Caudate nucleus (tissue), 63 donors: ENCODE measurements at places on chromosomes 12 and 14.

GRCh38 chr14:70707138-70708038, 65.7 kb downstream of the TTC9 start:
- DNase-seq: no peak

- DNase-seq: no peak
These were observed 60.5 kb downstream of the BTG1 start for GRCh38 chr12:92085040-92085735.

DNA sequence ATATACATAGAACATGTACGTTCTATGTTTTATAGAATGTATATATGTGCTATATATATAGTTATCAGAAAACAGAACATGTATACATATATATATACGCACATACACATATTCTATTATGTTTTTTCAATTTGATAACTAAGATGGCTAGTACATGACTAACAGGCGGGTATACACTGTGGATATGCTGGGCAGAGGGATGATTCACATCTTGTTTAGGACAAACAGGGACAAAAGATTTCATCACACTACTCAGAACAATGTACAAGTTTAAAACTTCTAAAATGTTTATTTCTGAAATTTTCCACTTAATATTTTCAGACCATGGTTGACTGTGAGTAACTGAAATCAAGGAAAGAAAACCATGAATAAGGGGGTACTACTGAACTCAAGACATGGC, 17.4 kb downstream of the TIMELESS start:
- DNase-seq: no peak

GRCh38 chr14:59585891-59586554, 9.4 kb upstream of the CCDC175 start:
- DNase-seq: no peak

DNA sequence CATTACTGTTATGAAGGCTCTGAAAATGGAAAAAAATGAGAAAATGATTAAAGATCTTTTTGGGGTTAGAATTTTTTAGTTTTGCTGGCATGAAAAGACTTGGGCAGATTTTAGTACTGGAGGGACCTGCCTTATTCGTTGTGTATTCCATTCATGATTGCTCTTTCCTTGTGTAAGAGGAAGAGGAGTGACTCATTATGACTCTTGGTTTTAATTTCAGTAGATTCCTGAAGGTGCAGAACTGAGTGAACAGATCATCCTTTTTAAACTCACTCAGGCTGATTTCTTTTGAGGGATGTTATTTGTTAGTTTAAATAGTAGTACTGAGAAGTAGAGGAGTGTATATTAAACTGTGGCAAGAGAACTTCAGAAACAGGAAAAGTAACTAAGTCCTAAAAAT, 41.6 kb downstream of the AKAP6 start:
- DNase-seq: no peak
